NCI-H1694 (cell line): ENCODE measurements at places on chromosomes 4 and X.

- no peak for DNase-seq
These were observed 364.9 kb downstream of the ZNF674 start for GRCh38 chrX:46180258-46180687.

DNA sequence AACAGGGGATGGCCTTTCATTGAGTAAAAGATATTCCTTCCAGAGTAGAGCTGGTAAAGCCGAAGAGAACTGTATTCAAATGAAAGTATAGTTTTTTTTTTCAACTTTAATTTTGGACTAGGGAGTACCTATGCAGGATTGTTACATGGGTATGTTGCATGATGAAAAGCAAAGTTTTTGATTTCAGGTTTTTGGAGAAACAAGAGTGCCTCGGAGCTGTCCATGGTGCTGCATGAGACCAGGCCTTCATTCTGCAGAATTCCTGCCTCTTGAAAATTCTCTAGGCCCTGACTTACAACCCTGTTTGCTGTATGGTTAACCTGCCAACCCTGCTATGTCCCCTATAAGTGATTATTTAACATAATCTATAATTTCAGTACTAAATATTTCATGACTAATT is 1065.7 kb upstream of the FTHL17 start:
- no peak for DNase-seq

- DNase-seq: no peak
These were observed 17.5 kb downstream of the CXCL13 start for GRCh38 chr4:77623091-77623490.

DNA sequence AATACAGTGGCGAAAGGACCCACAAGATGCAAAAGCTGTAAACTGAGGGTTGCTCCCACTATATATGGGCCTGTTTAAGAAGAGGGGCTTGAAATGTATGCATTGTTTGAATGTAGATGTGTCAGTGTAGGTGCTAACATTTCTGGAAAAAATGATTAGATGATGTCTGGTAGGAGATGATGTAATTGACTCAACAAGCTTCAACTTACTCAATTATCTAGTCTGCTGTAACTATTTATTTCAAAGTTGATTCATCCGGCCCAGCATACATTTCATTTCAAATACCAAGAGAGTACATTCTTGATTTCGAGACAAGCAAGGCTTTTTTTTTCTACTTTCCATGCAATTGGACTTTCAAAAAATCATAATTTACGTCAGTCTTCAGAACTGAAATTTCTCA is 9.3 kb upstream of the ENAM start:
- no peak for DNase-seq

GRCh38 chr4:88628746-88629145 is 36.5 kb downstream of the HERC3 start:
- no peak for DNase-seq

DNA sequence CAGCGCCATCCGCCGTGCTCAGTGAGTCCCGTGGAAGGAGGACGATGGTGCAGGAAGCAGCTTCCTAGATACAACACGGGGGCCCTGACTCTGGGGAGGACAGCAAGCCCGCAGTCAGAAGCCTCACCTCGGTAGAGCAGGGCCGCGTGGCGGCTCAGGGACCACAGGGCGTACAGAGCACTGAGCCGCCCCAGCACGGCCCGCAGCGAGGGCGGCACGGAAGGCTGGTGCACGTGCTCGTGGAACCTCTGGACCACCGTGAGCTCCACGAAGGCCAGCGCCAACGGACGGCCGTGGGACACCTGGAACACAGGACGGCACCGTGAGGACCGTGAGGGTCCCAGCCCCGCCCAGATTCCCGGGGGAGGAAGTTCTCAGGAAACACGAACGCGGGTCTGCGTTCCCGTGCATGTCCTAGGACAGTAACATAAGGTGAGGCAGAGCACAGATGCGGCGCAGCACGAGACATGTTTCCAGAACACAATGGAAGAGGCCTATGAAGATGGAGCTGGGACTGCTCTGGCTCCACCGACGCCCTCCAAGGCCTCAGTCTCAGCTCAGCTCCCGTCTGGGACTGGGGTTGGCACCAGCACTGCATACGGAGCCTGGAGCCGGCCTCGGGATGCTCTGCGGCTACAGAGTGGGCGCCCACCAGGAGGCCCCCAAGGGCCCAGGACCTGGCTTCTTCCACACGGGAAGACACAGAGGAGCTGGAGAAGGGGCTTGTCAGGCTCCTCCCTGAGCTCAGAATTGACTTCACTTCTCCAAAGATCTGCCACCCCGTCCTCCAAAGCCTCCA is 65.5 kb downstream of the ACOX3 start:
- DNase-seq: no peak

GRCh38 chr4:21013501-21013900 is 313.2 kb downstream of the PACRGL start:
- DNase-seq: no peak

DNA sequence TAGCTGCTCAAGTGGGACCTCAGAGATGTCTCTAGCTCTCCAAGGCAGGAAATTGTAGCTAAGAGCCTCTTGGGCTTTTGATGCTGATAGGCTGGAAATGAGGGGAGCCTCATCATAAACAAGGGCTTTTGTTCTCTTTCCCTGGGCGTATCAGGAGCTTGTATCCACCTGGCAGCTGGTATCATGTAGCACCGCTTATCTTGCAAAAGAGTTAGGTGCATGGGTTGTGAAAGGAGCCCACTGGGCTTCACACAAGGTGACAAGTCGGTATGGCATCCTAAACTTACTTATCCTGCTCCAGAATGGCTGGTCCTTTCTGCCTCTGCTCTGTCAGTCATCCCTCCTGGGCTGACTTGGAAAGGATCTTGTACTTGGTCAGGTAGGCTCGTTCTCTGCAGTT is 565.8 kb downstream of the GRXCR1 start:
- DNase-seq: no peak

DNA sequence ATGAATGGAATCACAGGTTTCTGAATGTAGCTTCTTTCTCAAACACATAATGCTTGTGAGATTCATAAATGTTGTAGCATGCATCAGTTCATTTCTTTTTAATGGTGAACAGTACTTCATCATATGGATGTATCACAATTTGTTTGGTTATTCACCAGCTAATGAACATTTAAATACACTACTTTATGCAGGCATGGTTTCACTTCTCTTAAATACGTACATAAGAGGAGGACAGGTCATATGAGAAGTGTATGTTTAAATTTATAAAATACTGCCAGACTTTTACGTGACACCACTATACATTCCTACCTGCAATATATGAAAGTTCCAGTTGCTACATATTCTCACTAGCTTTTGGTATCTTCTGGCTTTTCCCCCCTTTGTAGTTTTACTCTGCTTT is 65.4 kb downstream of the ANKRD17 start:
- DNase-seq: no peak

GRCh38 chrX:115892787-115893671 is 277.5 kb upstream of the AGTR2 start:
- DNase-seq: peak; percentile 47

DNA sequence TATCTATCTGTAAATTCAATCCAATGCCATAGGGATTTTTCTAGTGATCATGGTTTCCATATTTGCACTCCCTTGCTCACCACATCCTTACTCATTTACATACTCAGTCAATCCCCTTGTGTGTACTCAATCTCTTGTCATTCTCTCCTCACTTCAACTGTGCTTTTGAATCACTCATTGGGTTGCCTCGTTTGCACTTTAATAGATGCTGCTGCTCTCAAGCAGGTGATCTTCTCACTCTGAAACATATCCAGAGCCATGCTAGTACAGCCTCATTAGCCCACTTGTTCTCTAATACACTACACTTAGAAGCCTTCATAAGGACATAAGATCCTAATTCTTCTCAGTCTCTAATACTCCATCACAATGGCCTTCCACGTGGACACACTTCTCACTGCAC is 507.9 kb downstream of the TECRL start:
- DNase-seq: no peak

DNA sequence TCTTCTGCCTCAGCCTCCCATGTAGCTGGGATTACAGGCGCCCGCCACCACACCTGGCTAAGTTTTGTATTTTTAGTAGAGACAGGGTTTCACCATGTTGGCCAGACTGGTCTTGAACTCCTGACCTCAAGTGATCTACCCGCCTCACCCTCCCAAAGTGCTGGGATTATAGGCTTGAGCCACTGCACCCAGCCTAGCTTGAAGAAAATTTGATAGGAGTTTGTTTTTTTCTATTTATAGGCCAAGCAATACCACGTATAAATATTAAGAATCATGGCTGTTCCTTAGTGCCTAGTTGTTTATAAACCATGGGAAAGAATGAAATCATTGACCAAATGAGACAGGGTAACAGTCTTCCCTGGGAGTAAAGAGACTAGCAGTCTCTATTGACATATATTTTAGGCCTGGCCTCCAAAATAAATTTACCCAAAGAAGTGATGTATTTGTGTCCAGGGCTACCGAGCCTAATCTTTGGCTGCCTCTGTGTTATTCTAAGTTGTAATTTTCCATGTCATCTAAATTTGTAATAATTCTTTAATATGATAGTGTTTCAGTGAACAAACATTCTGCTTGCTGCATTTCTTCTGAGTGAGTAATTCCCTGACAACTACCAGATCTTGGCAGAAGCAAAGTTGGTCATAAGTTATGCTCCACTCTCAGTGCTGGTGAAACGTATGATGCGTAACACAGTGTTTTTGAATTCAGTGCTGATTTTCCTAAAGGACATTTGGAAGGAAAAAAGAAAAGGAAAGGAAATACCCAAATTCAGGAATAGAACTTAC is 10.3 kb downstream of the PKD2 start:
- no peak for DNase-seq

- no peak for DNase-seq
These were observed 48.0 kb downstream of the RAPGEF2 start for GRCh38 chr4:159150821-159151390.

- no peak for DNase-seq
These were observed 23.5 kb upstream of the CEP135 start for GRCh38 chr4:55925241-55925640.

DNA sequence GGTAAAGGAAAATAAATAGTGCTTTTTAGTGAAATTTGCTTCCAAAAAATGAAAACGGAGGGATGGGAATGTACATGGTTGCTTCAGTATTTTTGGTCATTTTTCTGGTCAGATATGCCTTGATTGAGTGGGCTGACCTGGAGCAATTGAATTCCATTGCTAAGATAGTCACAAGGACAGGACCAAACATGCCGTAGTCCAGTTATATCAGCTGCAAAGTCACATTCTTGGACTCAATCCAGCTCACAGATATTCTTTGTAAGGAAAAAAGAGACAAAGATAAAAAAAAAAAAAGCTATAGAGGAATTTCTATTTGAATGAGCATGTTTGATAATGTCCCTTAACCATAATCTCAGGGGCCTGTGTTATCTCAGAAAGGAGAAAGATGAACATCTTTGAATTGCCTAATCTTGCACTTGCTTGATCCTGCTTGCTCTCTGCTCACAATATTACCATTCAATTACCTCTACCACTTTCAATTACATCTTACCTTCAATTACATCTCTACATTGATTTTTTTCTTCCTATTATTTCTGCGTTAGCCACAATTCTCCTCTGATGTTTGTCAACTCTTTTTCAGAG is 75.4 kb upstream of the PACRGL start:
- no peak for DNase-seq

- DNase-seq: no peak
These were observed 32.1 kb upstream of the MSN start for GRCh38 chrX:65635378-65635777.

DNA sequence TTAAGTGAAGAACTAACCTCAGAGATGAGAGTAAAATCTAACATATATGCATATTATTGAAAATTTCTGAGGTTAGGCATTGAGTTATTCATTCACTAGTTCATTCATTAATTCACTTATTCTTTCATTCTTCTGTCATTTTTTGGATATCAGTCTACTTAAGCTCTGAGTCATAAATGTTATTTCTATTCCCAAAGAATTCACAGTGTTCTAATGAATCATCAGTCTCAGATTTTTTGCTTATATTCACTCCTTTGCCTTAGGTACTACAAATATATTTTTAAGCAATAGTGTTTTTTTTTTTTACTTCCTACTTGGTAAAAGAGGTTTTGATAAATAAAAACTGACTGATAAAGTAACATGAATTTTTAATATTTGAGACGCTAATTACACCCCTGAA is 95.2 kb upstream of the DKK2 start:
- no peak for DNase-seq

- no peak for DNase-seq
These were observed 33.1 kb upstream of the GPR34 start for GRCh38 chrX:41655631-41656030.

DNA sequence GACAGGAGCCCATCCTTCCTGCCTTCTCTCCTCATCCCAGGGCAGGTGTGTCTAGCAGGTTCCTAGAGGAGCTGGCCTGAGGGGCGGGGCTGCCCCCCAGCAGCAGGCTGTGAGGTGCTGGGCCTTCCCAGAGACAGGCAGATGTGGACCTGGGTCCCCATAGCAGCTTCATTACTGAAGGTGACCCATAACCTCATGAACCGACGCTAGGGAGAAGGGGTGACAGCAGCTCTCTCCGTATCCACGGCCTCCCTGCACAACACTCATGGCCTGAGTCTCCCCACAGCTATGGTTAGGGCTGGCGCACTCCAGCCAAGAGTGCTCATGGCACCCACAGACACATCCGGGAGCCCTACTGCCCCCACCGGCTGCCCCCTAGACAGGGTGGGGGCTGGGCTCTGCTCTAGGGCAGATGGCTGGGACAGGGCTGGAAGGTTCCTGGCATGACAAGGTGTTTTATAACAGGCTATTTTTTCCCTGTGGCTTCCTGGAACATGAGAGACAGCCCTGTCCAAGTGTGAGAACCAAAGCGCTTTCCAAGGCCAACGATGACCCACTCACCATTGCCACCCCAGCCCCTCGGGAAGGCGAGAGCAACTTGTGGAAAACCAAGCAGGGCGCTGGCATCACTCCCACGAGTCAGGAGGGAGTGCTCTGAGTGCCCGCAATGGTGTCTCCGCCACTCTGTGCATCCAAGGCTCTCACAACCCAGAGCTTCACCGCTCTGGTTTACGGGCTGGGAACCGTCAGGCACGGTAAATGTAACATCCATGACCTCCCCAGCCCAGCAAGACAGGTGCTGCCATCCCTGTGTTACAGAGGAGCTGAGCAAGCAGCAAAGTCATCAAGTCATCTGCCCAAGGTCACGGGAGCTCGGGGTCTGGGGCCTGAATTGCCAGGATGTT is 59.8 kb downstream of the ACOX3 start:
- no peak for DNase-seq

DNA sequence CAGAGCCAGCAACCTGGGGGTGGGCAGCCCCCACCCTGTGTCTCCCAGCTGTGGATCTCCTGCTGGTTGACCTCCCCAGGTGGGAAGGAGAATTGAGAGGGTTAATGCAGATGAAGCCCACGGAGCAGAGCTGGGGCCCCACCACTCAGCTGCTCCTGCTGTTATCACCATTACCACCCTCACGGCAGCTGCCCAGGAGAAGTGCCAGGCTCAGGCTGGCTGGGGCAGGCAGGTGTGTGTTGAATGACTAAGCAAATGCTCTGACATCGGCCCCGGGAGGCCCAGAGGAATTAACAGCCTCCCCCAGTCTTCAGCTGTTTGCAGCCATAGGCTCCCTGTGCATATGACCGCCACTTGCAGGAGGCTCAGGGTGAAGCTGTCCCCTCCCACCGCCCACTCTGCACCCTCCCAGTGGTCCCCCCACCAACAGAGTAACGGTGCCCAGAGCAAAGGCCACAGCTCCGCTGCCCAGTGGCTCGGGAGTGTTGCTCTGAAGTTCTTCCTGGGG is 133.8 kb downstream of the CPZ start:
- DNase-seq: no peak
